ENCODE measurements at places on chromosomes 5 and 9.

DNA sequence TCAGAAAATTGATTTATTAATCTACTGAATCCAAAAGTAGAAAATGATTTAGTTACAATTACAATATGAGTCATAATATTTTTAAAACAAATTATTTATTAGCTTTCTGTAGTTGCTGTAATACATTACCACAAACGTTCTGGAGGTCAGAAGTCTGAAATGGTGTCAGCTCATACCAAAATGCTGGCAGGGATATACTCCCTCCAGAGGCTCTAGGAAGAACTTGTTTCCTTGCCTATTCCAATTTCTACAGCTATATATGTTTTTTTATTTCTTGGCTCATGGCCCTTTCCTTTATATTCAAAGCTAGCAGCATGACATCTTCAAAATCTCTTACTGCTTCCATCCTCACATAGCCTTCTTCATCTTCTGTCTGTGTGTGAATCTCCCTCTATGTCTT, 667.9 kb upstream of the ITGA1 start:
- DNase-seq: no peak

DNA sequence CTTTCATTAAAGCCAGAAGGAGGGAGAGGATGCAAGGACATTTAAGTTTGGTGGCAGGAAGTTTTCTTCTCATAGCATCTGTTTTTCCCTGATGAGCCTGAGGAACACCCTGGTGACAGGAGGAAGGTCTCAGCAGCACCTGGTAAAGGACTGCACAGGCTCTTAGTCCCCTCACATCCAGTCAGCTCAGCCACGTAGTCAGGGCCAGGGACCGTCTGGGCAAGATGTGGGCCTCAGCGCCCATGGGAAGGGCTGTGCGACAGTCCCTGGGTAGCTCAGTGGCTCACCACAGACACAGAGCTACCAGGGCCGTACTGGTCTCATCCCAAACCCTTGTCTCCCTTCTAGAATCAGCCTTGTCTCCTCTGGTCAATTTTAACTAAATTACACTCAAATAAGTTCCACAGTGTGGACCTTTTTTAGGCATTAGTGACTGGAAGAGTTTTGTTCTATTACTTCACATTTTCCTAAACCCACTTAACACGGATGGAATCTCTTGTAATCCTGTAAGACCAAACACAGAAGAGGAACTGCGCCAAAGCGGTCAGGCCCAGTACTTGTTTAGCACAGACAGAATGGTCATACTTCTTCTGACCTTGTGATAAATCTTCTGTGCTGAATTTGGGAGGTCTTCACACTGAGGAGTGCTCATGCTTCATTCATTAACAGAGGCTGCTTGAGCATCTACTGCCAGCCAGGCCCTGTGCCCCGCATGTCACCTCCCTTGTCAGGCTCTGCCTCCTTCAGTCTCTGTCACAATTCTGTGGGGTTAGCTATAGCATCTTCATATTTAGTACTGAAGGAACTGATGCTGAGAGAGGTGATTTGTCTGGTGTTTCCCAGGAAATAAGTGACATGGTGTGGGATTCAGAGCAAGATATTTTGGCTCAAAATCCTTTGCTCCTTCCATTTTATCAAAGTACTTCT, 91.4 kb downstream of the ANGPTL2 start:
- DNase-seq: no peak

DNA sequence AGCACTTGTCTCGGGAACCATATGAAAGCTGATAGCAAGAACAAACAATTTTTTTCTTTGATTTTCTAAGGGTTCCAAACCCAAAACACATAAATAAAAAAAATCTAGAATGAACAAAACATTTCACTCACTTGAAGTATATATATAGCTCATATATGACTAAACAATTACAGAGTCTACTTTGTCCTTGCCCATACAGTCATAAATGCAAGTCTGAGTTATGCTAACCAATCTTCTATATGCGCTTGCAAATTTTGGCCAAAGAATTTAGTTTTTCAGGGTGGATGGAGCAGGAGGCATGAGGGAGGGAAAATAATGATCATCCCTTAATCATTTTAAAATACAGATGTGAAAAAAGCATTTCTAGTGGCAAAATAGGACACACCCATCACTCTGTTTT, 370.1 kb downstream of the BNC2 start:
- DNase-seq: no peak

GRCh38 chr5:151745071-151745705, 13.2 kb downstream of the ATOX1 start:
- no peak for DNase-seq

GRCh38 chr5:135538261-135538660, 2.5 kb upstream of the NEUROG1 start:
- no peak for DNase-seq

GRCh38 chr5:3590967-3591900, 4.4 kb upstream of the IRX1 start:
- no peak for DNase-seq

- DNase-seq: no peak
Measured at GRCh38 chr5:107557051-107557658, 113.6 kb downstream of the EFNA5 start.

- DNase-seq: no peak
Measured at GRCh38 chr5:161064297-161064696, 212.3 kb upstream of the ATP10B start.

- no peak for DNase-seq
Measured at GRCh38 chr9:115207003-115207836, 89.3 kb upstream of the TNC start.

DNA sequence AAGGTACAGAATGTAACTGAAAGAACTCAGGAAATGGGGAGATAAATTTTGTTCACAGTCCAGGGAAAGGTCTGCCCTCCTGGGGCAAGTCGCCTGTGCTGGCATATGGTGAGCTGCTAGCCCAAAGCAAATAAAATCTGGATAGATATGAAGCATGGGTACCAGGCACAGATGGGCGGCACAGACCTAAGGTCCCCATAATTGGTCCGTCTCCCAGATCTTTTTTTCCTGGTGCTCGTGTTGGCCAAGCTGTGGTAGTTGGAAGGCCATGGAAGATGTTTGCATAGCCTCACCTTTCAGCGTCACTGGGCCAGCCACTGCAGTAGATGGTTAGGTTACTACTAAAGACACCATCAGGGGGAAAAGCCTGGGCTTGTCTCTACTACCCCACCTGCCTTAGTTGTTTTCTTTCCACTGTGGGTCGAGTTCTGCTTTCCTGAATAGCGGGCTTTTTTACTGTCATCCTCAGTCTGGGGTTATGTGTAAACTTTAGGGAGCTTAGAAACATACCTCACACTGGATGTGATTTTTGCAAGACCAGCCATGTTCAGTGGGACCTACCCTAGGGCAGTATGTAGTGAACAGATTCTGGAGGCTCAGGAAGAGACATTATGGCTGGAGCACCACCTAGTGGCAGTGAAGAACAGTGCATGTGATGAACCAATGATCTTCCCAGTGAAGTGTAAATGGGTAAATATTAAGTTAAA, 24.2 kb upstream of the GLRX start:
- DNase-seq: peak; percentile 40

- no peak for DNase-seq
Measured at GRCh38 chr5:78601559-78602314, 46.8 kb downstream of the LHFPL2 start.

DNA sequence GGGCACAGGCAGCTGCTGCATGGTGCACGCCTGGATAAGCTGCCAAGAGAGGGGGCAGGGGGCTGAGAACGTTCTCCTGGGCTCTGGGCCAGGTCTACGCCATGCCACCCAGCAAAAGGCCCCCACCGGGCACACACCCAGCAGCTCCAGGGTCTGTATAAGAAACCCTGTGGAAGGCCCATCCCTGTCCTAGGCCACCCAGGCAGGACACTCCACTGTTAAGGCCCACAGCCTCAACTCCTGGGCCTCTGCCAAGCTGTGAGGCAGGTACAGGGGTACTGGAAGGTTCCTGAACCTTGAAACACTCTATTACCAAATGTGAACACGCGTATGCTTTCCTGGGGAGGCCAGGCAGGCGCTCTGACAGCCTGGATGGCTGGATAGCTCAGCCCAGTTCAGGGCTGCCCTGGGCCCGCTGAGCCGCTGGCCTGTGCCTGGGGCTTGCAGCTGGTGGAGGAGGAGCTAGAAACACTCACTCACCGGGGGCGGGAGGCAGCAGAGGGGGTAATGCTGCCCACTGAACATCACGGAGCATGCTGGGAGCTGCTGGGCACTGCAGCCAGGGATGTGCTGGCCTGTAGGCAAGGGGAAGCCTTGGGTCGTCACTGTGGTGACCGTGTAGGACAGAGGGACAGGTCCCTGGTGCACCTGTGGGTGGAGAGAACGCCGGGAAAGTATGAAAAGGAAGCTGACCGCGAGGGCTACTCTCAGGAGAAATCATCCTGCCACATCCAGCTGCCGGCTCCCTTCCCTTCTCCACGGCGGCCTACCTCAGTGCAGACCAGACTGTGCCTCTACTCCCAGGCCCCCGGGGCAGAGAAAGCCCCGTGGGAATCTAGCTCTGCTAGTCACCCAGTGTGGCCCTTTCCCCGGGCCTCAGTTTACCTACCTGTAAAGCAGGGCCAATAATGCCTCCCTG, 6.0 kb downstream of the RNF44 start:
- no peak for DNase-seq

DNA sequence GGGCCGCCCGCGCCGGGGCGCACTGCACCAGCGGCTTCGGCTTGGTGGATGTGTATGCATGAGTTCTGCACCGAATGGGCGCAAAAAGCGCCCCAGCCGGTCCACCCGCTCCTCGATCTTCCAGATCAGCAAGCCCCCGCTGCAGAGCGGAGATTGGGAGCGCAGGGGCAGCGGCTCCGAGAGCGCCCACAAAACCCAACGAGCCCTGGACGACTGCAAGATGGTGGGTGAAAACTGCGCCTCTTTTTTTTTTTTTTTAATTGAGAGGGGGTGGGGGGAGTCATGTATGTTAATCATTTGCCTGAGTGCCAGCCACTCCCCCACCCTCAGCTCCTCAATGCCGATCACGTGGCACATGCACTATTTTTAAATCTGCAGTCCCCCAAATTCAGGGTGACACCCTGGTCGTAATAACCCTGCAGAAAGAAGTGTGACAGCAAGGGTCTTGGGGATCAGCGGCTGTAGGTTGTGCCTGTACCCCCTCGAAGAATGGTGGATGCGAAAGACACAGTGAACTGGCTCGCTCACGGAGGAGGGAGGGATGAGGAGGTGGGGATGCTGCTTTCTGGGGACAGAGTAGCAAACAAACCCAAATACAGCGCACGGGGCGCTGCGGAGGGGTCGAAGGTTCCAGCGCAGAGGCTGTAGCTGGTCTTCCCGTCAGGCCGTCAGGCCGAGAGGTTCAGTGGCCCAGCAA, 900 bp downstream of the RGS7BP start:
- no peak for DNase-seq

DNA sequence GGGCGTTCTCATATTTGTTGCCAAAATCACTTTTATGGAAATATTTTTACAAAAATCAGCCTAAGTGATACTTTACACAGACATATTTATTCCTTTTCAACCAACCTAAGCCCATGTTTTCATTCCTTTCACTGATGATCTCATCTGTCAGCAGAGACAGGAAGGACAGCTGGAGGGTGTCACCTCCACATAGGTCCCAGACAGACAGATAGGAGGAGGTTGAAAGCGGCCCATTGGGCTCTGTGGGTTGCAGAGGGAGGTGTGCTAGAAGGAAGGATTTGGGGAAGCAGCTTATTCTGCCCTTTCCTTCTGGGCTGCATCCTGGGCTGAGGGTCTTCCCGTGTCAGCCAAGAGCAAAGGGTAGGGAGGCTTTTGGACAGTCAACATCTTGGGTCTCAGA, 26.0 kb upstream of the SEMA4D start:
- peak; percentile 27 for DNase-seq

- no peak for DNase-seq
Measured at GRCh38 chr9:40907657-40908624, 220.5 kb downstream of the FOXD4L6 start.

DNA sequence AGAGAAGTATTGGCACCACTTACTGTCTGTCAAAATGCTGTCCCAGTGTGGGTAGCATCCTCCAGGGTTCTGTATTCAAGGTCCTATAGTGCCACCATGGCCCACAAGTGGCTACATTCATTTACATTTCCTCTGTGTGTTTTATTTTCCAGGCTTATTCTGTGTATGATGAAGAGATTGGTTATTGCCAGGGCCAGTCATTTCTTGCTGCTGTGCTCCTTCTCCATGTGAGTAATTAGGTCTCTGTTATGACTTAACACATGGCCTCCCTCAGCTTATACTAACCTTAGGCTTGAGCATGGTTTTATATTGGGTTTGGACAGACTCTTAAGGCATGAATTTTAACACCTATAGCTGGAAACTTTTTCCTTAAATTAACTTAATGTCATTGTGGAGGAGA, 36.7 kb downstream of the GPR21 start:
- DNase-seq: no peak

- DNase-seq: no peak
Measured at GRCh38 chr9:114522286-114522685, 17.0 kb upstream of the WHRN start.

- no peak for DNase-seq
Measured at GRCh38 chr5:112960863-112961504, 15.6 kb upstream of the DCP2 start.

DNA sequence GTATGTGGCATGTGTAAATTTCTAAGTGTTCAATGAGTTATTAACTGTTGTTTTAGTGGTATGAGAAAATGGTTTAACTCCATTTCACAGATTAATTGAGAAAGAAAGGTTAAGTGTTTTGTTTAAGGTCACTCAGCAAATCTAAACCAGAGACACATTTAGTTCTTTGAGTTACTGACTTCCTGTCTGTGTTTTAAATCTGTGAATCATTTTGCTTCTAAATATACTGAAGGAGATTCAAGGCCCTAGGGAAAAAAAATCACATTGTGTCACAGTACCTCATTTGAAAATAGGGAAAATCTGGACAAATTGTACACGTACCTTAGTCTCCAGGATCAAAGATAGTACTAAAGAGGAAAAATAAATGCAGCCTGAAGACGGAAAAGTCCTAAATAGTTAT, 368.2 kb downstream of the TMEM161B start:
- DNase-seq: no peak

- no peak for DNase-seq
Measured at GRCh38 chr5:78328585-78329173, 31.7 kb upstream of the SCAMP1 start.

DNA sequence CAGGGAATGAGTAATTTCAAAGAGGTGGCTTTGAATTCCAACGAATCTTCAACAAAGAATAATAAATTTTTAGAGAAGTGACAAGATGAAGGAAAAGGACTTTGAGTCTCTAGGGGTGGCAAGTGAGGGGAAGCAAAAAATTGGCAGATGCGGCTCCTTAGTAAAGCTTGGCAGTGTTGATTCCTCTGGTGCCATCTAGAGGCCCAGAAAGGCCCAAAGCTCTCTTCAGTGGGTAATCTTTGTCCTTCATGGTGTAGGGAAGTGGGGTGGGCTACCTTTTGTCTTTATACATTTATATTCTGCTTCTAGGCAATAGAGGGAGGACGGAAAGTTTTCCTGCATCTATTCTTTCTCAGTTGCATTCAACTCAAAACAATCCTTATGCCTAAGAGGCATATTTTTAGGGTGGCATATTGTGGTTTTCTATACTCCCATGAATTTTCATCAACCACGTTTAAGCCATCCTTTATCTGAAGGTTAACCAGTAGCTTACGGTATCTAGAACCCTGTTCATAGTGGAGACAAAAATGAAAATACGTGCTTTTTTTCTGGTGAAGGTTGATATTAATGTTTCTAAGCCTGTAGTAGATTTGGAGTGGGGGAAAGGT, 17.5 kb upstream of the ROPN1L start:
- DNase-seq: no peak

GRCh38 chr5:50559955-50560354, 106.5 kb upstream of the PARP8 start:
- no peak for DNase-seq

All from stimulated activated CD8-positive, alpha-beta memory T cell treated with anti-CD3 and anti-CD28 coated beads, Interleukin-7, amount 100 ng/mL, for 1 hour (primary cell).